T-helper 2 cell treated with Interferon-gamma antibody and Interleukin-4, amounts not matched to agents 5 μg/mL and 100 μg/mL, for 36 hours (primary cell): ENCODE measurements at places on chromosomes 2 and 18.

DNA sequence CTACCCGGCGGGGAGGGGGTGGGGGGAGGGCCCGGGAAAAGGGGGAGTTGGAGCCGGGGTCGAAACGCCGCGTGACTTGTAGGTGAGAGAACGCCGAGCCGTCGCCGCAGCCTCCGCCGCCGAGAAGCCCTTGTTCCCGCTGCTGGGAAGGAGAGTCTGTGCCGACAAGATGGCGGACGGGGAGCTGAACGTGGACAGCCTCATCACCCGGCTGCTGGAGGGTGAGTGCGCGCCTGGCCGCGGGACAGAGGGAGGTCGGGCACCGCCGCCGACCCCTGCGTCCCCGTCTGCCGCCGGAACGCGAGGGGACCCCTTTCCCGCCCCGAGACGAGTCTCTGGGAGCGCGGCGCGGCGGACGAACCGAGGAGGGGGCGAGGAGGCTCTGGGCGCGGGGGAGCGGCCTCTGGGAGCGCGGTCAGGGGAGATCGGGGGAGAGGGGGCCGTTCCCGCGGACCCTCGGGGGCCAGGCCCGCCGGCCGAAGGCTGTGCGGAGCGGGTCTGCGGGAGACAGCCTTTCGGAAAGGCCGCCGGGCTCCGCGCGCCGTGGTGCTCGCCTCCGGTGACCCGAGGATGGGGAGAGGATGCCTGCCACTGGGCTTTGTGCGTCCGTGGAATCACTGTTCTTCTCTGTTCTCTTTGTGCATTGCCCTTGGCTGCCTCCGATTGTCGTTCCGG, 463 bp downstream of the PPP1CB start:
- DNase-seq = peak; percentile 25

DNA sequence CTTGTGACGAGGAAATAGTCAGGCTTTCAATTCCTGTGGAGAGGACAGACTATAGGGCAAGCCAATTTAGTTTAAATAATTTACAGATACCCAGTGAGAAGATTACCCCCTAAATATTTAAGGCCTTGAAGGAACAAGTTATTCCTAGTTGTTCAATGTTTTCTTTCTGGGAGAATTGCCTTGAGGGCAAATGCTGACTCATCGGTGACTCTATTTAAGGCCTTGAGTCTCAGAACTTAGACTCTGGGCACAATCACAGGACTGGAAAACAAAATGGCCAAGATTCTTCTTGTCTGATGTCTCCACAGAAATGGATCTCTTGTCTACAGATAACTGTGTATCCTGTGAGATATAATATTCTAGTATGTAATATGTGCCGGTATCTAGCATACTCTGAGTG, 467.1 kb downstream of the SUCLG1 start:
- no peak for DNase-seq

GRCh38 chr2:69062307-69062962, 49.5 kb downstream of the ANTXR1 start:
- DNase-seq = no peak

DNA sequence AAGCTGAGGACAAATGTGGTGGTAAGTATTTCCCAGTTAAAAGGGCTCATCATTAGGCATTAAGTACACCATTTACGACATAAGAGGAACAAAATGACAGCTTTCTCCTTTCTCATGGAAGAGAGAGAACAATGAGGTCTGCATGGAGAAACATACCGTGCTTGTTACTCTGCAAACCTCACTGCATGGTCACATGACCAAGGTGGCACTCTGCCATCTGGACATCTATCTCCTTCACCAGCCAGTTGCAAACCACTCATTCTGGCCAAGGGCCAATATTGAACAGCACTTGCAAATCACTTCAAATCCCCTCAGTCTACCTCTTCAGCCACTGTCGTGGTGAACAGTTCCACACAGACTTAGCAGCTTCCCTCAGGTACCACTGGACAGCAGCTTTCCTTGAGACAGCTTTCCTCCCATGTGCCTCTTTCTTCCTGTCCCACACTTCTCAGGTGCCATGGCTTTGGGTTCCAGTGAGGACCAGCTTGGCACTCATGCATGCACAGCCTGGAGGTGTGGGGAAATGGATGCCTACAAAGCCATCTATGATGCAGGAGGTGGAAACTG, 29.5 kb upstream of the DPP4 start:
- DNase-seq = no peak

GRCh38 chr2:144027593-144027992, 492.3 kb downstream of the ZEB2 start:
- no peak for DNase-seq

DNA sequence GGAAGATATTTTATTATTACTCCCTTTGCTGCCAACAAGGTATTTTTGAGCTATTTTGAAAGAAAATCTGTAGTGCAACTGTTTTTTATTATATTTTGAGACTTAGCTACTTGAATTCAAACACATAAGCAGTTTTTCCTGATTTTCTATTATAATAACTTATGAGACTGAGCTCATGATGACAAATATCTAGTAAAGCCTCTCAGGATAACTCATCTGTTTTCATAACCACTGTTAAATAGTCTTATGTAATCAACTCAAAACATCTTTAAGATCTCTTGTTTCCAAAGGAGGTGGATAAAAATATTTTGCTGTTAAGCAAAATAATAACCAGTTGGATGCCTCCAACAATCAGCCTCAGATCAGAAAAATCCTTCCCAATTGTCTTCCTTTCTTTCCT, 21.9 kb upstream of the PPP1CB start:
- DNase-seq = no peak

DNA sequence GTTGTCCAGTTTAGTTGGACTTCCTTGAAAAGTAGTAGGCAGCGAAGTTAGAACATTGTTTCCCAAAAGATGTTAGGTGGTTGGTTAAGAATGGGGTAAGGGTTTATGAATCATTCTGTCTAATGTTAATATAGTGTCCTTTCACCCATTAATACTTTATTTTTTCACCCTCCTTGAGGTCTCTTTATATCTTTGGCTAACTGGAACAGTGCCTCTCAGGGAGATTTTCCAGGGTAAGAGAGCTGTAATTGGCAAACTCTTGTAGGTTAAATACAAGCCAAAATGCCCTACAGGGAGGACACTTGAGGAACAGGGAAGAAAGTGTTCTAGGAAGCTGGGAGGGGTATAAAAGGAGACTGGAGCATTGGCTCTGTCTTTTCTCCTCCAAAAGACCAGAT, 22.3 kb downstream of the C18orf63 start:
- DNase-seq = no peak

GRCh38 chr18:42105394-42105793, 150.4 kb downstream of the PIK3C3 start:
- no peak for DNase-seq

DNA sequence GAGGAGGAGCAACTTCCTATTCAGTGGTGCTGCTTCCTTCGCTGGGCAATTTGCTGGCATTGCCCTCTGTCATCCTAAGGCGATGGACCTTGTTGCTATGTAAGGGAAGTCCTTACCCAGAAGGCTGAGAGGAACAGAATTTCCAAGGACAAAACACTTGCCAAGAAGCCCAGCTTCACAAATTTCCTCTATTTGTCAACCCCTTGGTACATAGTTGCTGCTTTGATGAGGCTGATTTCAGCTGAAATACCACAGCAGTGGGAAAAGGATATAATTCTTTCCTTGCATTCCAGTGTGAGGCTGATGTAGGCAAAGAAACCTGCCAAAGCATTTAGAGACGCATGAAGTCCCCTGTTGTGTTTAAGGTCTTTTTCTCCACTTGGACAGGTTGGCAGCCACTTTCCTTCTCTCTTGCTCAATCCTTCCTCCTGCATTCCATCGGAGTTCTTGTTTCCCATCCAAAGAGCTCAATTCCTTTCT, 16.4 kb upstream of the ST3GAL5 start:
- DNase-seq = no peak

DNA sequence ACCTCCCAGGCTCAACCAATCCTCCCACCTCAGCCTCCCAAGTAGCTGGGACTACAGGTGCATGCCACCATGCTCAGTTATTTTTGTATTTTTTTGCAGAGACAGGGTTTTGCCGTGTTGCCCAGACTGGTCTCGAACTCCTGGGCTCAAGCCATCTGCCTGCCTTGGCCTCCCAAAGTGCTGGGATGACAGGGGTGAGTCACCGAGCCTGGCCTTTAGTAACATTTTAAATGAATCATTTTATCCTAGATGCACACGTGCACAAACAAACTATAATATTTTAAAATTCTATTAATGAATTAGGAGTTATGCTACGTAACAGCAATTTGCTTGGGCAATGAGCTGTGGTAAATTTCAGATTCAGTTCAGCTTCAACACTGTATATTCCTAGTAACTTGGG, 862.5 kb upstream of the ID2 start:
- no peak for DNase-seq

DNA sequence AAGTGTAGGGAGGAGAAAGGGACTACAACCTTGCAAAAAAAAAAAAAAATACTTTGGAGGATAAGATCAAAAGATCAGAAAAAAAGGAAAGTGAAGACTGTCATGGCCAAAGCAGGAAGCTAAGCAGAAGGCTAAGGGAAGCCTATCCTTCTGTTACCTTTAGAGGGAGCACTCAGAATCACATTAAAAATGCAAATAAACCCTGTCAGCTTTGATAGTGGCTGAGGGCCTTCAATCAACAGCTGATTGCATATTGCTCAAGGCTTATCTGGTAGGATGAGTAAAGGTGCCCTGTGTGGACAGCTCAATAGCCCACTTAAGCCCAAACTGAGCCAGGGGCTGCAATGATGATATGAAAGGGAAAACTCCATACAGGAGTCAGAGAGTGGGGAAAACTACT, 1021.2 kb downstream of the LRP1B start:
- DNase-seq = no peak

DNA sequence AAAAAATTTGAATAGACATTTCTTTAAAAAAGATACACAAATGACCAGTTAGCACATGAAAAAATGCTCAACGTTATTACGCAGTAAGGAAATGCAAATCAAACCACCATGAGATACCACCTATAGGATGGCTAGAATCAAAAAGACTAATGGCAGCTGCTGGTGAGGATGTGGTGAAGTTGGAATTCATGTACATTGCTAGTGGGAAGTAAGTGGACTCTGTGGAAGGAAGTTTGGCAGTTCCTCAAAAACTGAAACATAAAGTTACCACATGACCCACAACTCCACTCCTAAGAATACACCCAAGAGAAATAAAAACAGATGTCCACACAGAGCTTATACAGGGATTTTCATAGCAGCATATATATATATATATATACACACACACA, 51.2 kb downstream of the MBP start:
- DNase-seq = no peak

DNA sequence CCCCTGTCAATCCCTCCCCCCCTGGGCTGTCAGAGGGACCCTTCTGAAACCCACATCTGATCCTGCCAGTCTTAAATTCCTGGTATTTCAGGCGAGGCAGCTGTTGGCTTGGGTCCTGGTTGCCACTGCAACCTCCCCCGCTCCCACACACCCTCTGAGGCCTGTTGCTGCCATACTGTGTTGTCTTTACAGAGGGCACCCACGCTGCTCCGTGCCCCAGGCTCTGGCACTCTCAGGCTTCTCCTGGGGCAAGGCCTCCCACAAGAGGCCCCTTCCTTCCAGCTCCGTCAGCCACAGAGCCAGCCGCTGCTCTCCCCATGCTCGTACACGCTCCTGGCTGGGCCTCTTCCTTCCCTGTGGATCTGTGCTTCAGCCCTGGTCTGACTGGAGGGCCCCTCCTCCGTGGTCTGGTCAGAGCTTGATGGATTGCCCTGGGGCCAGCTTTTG, 8.6 kb downstream of the CABLES1 start:
- no peak for DNase-seq

GRCh38 chr2:163681745-163682144, 54.1 kb downstream of the FIGN start:
- no peak for DNase-seq

GRCh38 chr2:189409647-189410046, 31.6 kb upstream of the WDR75 start:
- DNase-seq = no peak

GRCh38 chr18:63241760-63242159, 77.8 kb downstream of the BCL2 start:
- no peak for DNase-seq

DNA sequence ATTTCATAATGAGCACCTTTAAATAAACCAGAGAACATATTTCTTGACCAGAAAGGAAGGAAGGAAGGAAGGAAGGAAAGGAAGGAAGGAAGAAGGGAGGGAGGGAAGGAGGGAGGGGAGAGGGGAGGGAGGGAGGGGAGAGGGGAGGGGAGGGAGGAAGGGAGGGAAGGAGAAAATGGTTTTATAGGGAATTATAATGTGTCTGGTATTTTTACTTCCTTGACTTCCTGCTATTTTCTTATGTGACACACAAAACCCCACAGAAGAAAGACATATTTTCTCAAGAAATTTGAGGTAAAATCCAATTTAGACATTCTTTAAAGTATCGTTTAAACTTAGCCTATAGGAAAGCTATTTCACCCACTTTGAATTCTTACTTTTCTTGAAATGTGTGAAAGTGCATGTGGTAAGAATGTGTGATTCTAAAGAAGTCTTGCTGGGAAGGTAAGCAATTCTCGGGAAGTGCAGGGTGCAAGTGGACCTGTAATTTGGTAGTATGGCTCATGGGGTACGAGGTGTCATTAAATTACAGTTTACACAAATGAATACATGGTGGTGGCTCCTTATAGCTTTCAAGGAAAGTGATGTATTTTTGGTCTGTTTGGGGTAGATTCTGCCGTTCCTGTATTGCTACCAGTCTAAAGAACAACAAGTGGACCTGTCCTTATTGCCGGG, 18.0 kb downstream of the RNF125 start:
- peak; percentile 50 for DNase-seq

GRCh38 chr2:241925821-241926441, 56.4 kb downstream of the RTP5 start:
- no peak for DNase-seq

GRCh38 chr2:48319863-48320262, 210.1 kb upstream of the STON1 start:
- DNase-seq = no peak

DNA sequence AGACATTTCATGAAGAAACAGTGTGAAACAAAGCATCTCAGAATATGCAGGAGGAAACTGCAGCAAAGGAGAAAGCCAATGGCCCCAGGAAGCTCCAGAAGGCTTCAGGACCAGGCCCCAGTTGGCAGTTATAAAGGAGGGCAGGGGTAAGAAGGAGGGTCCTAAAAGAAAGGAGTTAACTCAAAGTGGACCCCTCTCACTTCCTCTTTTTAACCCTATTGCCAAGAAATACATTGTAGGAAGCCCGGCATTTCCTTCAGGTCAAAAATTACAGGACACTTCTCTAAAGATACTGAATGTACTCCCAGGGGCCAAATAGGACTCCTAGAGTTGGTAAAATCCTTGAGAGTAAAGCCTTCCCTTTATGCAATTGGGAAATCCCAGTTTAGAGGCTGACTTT, 77.1 kb upstream of the TGFA start:
- no peak for DNase-seq

DNA sequence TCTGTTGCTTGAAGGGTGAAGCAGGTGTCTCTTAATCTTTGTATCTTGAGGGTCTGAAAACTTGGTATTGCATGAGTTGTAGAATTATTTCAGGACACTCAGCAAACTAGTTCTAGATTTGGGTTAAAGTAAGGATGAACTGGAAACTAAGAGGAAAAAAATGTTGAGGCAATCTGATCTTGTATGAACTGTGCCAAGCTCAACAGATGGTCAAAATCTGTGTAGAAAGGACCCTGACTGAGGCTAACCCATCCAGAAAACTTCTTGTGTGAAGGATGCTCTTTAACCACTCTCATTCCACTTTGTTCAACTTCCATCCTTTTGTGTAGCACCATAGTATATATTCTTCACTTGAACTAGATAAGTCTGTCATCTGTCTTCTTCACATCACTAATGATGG, 861.7 kb downstream of the SLC4A3 start:
- no peak for DNase-seq
